ENCODE measurements at places on chromosomes 5 and 9.
A peak's percentile ranks its signal among the peaks of the same experiment; 100 is the strongest.

- no peak for DNase-seq
Observed at GRCh38 chr5:54719384-54720283, 202.1 kb downstream of the SNX18 start.

GRCh38 chr9:84270847-84271530 is 69.6 kb downstream of the SLC28A3 start:
- DNase-seq, result no peak

DNA sequence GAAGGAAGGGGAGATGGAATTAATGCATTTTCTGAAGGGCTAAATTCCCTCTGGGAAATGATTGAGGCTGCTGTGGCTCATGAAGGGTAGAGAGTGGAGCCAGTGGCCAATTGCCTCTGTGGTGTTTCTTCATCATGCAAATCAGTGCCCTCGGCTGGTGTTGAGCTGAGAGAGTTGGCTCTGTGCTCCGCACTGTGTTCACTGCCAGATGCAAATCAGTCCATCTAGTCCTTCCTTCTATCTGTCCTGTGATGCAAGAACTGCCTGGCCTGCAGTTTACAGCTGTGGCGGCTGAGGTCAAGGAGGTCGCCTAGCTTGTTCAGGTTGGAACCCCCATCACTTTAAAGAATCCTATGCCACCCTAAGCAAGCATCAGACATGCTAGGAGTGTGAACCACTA is 6.0 kb downstream of the TMEM171 start:
- no peak for DNase-seq

DNA sequence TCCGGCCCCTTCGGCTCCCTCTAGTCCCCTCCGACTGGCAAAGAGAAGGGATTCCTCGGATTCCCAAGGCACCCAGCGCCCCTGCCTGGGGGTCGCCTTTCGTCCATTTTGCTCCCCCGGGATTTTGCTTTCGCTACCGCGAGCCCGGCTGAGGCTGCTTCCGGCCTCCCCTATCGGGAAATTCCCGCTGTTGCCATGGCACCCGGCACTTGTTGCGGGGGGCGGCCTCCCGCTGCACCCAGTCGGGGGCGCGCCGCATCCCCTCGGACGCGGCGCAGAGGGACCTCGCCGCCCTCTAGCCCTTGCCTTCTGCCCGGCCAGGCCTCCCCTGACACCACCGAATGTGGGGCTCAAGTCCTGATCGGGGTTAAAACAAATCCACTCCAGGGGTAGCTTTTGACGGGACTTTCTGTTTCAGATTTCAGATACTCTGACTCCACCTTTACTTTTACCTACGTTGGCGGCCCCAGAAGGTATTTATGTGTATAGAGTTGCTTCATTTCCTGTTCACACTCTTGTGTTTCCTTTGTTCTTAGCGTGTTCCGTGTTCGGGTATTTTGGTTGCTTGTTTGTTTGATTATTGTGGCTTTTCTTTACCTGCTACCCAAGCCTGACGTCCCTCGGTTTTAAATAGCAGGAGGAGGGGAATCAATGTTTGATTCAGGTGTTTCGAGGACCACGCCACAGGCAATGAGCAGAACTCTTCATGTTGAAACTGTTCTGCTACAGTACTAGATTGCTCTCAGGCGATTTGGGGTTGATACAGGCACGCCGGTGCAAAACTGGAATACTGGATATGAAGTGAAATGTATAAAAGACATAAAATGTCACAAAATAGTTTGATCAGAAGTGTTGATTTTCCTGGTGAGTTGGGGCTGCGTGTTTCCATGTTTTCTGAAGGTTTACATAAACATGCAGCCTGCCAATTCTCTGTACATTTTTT is 1.5 kb downstream of the PARP8 start:
- no peak for DNase-seq

GRCh38 chr9:81693671-81694378 is 4.5 kb upstream of the TLE1 start:
- no peak for DNase-seq

- DNase-seq, result no peak
Observed at GRCh38 chr9:77163884-77164283, 13.4 kb upstream of the VPS13A start.

DNA sequence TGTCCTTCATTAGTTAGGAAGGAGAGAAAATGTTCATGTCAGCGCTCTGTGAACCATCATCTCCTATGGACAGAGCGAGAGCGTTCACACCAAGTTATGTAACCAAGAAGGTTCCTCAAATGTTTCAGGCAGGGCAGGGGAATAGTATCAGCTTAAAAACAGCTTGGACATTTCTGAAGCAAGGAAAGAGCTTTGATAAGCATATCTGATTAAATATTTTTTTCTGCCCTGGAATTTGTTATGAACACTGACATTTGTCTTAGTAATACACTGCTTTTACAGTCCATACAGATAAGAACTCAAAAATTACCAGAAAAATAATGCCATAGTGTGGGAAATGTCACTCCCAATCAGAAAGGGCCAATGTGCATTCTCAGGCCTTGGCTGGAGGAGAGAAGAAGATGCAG is 66.3 kb upstream of the LIFR start:
- DNase-seq, result no peak

DNA sequence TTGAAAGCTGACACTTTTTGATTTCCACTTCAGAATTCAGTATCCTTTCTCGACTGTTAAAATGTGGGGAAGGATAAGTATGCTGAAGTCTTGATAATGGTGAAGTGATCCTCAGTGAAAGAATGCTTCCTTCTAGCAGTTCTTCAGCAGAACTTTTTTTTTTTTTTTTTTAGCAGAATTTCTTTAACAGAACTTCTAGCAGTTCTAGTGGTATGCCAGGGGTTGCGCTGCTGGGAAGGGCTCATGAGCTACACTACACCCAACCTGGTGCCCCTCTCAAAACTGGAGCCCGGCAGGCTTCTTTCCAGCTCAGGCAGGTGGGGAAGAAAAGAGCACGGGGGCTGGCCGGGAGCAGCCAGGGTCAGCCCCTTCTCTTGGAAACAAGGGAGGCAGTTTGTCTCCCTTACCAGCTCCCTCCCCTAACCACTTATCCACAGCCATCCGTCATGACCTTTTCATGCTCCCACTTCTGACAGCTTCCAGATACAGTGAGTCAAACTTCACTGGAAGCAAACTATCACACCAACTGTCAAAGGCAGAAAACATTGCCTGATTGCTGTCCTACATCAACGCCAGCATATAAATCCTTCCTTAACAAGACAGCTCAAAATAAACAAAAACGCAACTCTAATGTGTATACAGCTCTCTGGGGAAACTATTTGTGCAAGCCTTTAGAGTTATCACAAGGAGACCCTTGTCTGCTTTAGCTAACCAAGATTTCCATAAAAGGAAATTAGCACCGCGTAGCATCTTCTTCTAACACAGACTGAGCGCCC is 211.5 kb downstream of the GAPVD1 start:
- DNase-seq, result no peak

DNA sequence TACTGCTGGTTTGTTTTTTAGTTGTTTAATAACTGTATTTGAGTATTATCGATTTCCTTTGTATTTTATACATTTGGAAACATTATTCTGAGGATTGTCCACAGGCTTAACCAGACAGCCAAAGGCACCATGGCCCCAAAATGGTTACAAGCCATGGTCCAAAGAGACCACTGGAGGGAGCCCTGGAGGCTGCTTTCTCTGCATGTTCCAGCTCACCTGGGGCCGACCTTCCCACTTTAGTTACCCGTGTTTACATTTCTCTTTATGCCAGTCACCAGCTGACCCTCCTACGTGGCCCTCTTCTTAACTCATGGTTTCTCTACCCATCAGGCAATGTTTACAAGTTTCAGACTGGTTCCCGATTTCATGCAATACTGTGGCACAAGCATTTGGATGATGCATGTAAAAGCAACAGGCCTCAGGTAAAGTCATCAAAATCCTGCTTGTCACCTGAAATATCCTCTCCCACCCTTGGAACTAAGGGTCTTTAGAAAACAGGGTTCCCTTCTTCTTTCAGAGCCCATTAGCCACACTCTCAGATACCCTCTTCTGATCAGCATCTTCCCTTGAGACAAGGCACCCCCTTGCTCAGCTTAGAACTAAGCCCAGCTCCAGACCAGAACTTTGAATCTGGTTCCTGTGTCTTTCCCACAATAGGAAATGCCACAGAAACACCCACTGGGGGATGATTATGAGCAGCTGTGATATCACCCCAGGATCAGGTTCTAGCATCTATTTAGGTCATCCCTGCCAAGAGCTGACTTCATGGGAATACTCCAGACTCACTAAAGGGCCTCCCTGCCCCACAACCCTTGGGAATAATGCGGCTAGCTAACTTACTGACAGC is 49.9 kb upstream of the GARNL3 start:
- DNase-seq, result peak; percentile 4

DNA sequence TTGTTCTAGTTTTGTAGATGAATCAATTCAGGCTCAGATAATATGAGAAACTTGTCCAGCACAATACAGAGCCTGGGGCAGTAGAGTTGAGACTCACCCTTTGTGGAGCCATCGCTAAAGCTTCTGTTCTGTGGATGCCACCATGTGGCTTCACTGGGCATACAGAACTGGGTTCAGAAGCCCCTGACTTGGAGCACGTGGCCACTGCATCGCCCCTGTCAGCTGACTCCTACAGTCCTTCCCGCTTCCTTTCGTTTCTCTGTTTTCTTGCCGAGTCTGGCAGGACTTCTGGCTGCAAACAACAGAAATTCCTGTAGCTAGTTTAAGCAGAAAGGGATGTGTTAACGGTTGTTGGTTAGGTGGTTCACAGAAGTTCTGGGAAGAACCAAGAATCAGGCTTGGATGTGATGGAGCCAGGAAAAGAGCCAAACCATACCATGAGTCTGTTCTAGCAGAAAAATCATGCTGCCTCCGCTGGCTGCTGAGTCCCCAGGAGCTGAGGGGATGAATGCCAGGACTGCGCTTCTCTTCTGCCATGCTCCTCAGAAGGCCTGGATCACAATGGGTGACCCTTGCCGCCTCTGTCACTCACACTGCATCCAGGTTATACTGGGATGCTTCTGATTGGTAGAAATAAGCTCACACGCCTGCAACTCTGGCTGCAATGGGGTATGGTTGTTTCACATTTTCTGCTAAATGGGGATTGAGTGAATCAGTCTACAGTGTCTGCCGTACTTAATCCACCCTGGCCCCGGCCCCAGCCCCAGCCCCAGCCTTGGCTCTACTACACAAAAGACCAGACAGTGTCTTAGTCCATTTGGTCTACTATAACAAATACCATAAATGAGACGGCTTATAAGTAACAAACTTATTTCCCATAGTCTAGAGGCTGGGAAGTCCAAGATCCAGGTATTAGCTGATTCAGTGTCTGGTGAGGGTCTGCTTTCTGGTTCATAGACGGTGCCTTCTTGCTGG is 262.5 kb downstream of the GOLPH3 start:
- DNase-seq, result no peak

DNA sequence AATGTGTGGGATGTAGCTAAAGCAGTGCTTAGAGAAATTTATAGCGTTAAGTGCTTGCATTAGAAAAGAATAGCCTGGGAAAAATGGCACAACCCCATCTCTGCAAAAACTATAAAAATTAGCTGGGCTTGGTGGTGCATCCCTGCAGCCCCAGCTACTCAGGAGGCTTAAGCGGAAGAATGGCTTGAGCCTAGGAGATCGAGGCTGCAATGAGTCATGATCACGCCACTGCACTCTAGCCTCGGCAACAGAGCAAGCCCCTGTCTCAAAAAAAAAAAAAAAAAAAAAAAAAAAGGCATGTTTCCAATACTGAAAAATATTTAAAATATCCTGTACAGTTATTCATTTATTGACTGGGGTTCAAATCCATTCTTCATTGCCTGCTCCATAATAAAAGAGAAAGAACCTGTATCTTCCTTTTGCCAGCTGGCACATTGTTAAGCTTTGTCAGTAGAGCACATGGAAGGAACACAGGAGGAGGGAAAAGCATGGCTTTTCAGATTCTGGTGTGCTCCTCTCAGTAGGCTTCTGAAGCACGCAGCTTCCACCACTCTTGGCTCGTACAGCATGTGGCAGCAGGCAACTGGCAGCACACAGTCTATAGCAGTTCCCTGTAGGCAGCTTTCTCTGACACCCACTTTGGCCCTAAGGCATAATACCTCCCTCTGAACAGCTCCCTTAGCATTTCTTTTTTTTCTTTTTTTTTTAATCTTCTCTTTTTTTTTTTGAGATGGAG is 73.5 kb downstream of the TRIM36 start:
- DNase-seq, result no peak

- DNase-seq, result no peak
Observed at GRCh38 chr5:141182248-141182647, at the start of gene PCDHB16. Gene PCDHB16, plus strand, starts transcription at chr5:141182387. Its CDS starts 173 bp downstream, at chr5:141182560.

DNA sequence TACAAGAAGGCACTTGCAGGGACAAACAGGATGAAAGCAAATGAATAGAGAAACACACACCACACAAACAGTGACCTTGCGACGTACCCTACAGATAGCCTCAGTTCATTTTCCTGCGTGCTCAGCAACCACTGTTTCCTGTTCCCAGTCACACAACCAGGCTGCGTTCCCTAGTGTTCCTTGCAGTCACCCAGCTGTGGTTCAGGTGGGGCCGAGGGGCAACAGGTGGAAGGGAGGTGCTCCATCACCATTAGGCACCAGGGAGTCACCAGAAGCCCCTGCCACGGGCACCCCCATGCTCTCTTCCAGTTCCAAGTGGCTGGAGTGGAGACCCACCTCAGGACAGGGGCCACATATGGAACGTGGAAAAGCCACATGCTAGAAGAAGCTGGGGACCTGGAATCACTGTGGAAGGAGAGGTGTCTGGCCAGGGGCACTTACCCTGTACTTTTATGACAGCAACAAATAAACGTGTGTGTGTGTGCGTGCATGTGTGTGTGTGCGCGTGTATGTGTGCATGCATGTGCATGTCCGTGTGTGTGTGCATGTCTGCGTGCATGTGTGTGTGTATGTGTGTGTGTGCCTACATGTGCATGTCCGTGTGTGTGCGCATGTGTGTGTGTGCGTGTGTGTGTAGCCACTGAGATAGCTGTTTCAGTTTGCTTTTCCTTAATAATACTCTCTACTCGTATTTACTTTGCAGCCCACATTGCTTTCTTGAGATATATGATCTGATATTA is 18.8 kb upstream of the FCN2 start:
- DNase-seq, result no peak

DNA sequence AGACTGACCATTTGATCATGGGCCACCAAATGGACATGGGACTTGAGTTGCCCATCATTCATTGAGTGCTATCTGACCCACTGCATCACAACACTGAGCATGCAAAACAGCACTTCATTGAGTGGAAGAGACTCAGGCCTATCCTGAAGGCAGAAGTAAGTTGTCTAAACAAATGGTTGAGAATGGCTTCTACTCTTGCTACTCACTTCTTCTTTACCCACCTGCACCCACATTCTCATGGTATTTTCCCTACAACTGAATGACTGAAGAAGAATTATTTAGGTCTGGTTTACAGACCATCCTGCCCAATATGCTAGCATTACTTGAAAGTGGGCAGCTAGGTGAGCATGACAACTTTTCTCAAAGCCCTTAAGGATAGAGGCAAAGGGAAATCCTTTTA is 41.0 kb upstream of the PIP5K1B start:
- no peak for DNase-seq

DNA sequence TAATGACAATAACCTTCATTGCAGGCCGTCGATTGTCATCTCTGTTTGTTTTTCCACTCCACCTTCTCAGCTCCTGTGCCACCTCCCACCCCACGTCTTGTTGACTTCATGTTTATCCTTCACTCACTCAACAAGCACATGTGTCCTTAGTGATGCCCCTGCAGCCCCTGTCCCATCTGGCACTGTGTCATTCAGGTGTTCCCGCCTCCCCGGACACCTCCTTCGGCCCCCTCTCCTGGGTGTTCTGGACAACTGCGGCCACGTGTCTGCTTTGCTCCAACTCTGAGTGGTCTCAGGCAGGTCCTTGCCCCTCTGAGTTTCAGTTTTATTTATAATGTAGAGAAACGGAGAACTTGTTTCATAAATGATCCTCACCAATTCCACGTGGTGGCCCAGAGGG is 91.0 kb upstream of the COL5A1 start:
- DNase-seq, result no peak

- no peak for DNase-seq
Observed at GRCh38 chr5:175627005-175627404, 30.9 kb upstream of the HRH2 start.

GRCh38 chr5:56305001-56305950 is 72.1 kb upstream of the ANKRD55 start:
- no peak for DNase-seq

Measured in AML-193 (cell line).